ENCODE measurements at places on chromosomes 4 and X. TPM values are rescaled to one million over a fixed set of nuclear protein-coding genes. Genes with fewer than 3 reads are reported as not detected.

Gene LRIT3
- total RNA-seq = 0.26 TPM

DNA sequence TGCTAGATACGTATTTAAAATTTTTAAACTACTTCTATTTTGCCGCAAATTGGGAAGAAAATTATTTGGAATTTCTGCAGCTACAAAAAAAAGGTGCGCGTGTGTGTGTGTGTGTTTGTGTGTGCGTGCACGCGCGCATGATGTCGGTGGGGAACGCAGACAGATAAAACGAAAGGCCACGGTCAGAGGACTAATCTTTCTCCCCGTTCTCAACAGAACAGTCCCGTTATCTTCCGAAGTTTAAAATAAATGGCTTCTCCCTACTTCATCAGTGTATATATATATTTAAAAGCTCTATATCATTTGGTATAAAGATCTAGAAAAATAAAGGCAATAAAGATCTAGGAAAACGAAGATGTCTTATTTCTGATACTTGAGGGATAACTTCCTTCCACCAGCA, 1.5 kb downstream of the MGARP start:
- DNase-seq = no peak

Gene F8A2
- total RNA-seq = not detected

GRCh38 chr4:74531963-74532794, 87.2 kb downstream of the AREG start:
- peak; percentile 64 for DNase-seq

Gene YY2
- total RNA-seq = 2.7 TPM

DNA sequence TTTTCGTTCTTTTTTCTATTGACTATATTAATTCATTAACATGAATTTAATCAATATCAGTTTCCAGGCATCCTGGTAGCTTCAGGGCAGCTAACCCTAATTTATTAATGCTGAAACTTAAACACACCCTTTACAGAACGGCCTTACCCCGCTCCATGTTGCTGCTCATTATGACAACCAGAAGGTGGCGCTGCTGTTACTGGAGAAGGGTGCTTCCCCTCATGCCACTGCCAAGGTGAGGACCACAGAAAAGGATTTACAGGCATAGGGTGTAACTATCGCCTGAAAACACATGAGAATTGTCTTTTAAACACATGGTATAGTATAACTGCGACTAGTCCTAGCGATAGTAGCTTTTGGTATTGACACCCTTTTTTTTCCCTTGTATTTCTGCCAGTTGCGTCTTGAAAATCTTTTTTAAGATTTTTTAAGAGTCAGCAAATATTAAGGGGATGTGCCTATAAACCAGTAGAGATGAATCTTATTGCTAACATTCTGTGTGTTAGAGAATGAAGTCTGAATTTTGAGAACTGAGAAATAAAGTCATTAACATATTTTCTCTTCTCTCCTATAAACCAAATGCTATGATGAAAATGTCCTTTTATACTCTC, 229.0 kb downstream of the ANK2 start:
- peak; percentile 88 for DNase-seq

Gene PKD2
- 10.8 TPM for total RNA-seq

GRCh38 chr4:101307899-101308298, 39.4 kb downstream of the PPP3CA start:
- no peak for DNase-seq

All from A673 (cell line).